Stimulated activated naive B cell treated with anti-CD40 and anti-IgM and Interleukin-4, amounts not matched to agents 10 μg/mL and 1 μg/mL and 100 μg/mL, for 72 hours (primary cell): ENCODE measurements at places on chromosomes 11 and 22.

- DNase-seq: no peak
Observed at GRCh38 chr22:28075358-28075981, 156.4 kb upstream of the PITPNB start.

DNA sequence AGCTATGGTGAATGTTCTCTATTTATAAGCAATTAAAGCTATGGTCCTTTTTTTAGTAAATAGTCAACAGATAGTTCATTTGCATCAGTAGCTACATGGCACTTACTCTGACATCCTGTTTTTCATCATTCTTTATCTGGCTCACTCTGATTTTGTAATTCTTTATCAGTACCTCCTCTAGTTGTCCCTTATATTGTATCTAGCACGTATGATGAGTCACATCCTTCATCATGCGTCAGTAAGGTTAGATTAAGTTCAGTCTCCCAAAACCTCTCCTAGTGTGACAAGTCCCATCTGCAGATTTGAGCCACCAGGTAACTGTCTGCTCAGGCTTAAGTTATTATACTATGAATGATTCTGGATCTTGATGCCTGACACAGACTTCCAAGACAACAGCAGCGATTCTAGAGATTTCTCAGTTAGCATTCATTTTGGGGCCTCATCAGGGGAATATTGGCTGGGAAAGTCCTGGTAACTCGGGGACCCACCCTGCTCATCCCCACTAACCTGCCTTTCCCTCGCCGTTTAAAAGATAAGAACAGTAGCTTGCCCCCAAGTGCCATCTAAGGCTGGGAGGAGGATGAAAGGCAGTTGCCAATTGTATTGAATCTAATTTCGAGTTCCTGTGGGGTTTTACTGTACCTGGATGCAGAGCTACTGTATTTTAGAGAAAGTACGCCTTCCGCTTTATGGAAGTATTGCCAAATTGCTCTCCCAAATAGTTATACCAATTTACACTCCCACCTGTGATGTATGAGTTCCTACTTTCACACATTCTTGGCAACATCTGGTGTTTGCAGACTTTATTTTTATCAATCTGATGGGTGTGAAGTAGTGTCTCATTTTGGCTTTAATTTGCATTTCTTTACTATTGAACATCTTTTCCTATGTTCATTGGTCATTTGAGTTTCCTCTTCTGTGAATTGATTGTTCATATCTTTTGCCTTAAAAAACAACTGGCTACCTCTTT, 55.9 kb downstream of the ZC3H12C start:
- no peak for DNase-seq

DNA sequence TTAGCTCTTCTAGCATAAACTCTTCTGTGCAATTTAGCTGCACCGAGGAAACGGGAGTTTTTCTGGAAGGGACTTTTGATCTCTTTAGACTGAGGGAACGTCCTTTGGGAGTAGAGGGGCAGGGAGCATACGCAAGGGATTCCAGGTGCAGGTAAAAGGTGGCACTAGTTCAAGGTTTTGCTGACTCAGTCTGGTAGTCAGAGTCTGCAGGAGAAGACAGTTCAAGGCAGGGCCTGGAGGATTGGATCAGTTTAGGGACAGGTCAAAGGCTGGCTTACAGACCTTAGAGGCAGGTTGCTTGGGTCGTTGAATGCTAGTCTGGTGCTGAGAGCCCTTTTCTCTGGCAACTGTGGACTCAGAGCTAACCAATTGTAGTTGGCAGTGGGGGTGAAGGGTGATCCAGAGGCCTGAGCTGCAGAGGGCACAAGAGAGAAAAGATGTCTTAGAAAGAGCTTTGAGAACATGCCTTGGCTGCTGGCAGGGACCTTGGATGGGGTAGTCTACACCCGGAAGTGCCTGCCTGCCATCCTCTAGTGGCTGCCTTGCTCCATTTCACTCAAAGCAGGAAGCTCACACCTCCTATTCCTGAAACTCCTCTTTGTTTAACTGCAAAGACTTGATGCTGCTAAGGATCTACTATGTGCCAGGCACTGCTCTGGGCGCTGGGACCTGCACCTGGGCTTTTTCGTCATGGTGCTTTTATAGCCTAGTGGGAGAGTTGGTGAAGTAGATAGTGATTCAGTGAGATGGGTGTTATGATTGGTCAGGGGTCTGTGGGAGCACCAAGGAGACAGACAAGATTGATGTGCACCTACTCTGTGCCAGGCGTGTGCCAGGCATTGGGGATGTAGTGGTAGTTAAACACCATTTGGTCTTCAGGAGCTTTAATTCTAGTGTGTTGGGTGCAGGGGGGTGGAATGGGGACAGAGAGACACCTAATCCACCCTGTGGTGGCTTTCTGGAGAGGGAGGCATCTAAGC, 17.1 kb downstream of the MIAT start:
- DNase-seq: no peak

DNA sequence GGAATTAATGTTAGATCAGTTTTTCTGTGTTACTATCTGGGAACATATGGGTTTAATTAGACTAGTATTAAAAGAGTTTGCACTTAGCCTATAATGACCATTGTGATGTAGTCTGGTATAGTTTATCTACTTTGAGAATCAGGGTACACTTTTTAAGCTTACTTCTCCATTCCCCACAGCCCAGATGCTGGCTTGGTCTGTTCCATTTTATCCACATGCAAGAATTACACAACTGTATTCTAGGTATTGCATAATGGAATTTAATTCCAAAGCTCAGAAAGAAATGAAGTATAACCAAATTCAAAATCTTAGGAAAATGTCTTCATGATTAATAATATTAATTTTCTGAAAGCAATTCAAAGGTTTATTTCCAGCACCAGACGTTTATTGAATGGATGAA, 122.2 kb upstream of the PDGFD start:
- DNase-seq: no peak

DNA sequence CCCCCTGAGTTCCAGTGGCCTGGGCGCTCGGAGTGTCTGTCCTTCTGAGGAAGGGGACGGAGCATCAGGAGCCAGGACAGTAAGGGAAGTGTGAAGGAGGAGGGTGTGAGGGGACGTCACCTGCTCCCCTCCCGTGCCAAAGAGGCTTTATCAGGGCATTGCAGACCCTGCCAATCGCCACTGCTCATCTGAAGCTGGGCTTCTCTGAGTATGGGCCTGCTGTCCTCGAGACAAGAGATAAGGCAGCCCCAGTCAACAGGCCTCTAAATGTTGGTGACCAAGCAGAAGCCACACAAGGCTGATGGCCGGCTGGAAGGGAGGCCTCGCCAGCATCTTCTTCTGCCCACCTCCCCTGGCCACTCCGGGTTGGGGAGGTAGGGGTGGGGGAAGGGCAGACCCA, 29.8 kb downstream of the LIF start:
- no peak for DNase-seq

DNA sequence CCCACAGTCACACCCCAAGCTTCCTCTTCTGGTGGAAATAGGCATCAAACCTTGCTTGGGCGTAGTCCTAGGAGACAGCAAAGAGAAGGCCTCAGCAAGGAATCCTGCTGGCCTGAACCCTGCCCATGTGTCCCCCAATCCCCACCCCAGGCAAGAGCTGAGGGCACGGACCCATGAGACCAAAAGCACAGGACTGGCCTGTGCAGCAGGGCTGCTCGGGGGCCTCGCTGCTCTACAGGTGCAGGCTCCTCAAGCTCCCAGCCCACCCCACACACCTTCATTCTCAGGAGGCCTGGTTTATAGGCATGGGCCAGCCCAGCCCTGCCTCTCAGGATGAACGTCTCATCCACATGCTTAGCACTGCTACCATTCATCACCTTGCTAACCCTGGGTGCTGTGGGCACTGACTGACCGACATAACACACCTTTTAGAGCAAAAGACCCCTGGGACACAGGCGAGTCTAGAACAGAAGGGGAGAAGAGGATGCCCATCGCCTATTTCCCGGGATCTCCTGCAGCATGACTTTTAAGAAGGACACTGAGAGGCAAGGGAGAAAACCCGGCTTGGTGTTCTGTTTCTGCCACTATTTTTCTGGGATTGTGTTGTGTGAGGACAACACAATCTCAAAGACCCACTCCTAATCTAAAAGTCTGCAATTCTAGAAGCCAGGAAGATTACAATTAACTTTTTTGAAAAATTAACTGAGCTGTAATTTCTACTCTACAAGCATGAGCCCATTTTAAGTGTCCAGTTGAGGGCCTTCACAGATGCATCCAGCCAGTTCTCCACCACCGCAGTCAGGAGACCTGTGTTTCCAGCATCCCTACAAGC, 15.4 kb downstream of the TCIRG1 start:
- no peak for DNase-seq

- no peak for DNase-seq
Observed at GRCh38 chr11:72179804-72180396, 12.0 kb upstream of the FOLR1 start.

DNA sequence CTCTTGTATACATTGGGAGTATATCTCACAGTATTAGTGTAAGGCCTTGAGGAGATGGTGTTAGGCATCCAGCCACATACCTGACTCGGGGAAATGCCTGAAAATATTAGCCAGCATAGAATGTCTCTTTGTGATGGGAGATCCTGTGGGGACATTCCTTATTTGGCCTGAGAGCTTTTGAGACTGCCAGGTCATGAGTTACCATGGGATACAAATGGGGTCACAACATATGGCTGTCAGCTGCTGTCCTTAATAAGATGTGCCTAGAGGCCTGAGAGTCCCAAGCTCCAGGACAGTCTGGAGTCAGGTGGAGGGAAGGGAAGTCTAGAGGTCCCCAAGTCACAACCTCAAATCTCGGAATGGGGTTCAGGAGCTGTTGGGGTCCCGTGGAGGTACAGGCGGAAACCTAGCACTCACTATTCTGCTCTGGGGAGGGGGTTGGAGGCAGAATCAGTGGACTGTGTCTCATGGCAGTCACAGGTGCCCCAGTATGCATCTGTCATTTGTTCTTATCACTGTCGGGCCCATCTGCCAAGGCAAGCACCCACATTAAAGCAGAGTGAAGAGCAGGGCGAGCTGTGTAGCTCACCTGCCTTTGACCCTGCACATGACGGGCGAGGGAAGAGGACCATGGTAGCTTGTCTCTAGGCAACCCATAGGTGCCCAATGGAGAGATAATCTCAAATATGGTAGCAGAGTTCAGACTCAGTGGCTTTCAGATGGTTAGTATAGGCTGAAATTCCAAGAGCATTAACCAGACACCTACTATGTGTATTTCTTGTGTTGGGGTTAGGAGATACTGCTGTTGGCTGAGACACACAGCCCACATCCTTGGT, 29.9 kb downstream of the KCNQ1OT1 start:
- DNase-seq: no peak

DNA sequence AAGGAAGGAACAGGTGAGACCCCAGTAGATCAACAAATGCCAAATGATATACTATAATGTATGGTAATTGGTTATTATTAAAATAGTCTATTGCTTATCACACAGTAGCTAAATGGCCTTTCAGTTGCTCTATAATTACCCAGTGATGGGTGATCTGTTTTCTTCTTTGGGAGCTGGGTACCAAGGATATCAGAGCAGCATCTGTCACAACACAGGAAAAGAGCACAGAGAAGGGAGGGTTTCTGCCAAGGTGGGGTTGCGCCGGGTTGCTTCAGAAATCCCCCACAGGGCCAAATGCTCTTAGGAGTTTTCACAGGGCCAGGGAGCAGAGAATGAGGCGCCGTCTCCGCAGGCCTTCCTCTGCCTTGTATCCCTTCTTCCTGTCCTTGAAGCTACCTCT, 469.4 kb downstream of the INSC start:
- no peak for DNase-seq

DNA sequence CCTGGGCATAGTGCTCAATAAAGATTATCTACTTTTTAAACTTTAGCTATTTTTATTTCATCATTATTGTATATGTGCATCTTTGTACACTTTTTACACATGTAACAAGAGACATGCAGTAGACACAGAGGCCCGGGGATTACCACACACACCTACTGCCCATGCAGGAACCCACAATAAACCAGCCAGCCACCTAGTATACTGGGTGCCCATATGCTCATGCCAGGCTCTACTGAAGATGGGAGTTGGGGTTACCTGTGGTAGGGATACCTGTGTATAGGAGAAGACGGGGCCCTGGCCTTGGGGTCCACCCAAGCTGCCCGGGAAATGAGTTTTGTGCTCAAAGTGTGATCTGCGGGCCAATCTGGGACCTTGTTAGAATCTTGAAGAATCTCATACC, 31.2 kb upstream of the P2RY2 start:
- DNase-seq: no peak

DNA sequence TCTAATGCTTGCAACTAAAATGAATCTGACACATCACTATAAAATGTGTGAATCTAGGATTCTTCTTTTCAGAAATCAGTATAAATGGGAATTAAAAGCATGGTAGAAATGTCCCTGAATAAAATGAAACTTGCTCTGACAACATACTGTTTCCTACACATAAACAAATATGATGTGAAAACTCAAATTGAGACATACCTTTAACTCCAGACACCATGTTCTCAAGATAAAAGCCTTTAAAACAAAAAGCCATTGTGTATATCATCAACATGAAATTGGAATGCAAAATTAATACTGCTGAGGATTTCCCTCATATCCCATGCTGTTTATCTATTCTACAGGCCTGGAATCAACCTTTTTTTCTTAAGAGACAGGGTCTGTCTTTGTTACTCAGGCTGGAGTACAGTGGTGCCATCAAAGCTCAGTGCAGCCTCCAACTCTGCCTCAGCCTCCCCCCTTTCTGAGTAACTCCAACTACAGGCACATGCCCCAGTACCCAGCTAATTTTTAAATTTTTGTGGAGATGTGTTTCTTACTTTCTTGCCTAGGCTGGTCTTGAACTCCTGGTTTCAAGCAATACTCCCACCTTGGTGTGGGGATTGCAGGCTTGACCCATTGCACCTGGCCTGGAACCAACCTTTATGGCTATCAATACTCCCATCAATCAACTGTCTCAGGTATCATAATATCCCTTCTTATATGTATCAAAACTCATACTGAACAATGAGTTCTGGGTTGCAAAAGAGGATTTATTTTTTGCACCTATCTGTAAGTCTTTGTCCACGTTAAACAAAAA, 6.7 kb downstream of the TAF1D start:
- no peak for DNase-seq

DNA sequence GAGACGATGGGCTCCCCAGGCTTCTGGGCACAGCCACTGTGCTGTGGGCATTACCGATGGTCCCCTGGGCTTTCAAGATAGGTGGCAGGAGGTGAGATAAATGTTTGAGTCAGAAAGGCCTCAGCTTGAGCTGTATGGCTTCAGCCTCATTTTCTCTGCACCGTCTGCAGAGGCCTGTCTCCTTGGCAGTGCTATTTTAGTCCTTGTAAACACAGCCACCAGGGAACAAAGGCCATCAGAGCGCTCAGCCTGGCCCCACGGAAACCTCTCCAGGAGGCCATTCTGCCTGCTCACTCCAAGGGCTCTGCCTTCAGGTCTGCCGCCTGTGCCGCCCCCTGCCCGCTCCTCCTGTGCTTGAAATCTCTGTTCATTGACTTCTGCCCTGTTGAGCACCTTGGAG, 1424.9 kb downstream of the TBC1D22A start:
- DNase-seq: no peak

GRCh38 chr11:110982214-110982613, 263.3 kb upstream of the POU2AF2 start:
- DNase-seq: no peak
